ENCODE measurements at places on chromosomes 7 and 10. TPM values are rescaled to one million over a fixed set of nuclear protein-coding genes. Genes with fewer than 3 reads are reported as not detected.
A peak's percentile ranks its signal among the peaks of the same experiment; 100 is the strongest.

- no peaks in the 10 kb centered on the region for H3K4me1 ChIP-seq
- H3K36me3 ChIP-seq, result peaks cover 5% of the 10 kb centered on the region
- no peak for DNase-seq
- no peaks in the 10 kb centered on the region for H3K27me3 ChIP-seq
- H3K27ac ChIP-seq, result no peak overlapping the region
Observed at GRCh38 chr7:158101821-158102450, 485.7 kb downstream of the PTPRN2 start.

- no peaks in the 10 kb centered on the region for H3K36me3 ChIP-seq
- no peaks in the 10 kb centered on the region for H3K27me3 ChIP-seq
- no peak overlapping the region for H3K27ac ChIP-seq
- no peak overlapping the region for H3K4me3 ChIP-seq
Observed at GRCh38 chr7:68417659-68418058, 1180.6 kb upstream of the AUTS2 start.

DNA sequence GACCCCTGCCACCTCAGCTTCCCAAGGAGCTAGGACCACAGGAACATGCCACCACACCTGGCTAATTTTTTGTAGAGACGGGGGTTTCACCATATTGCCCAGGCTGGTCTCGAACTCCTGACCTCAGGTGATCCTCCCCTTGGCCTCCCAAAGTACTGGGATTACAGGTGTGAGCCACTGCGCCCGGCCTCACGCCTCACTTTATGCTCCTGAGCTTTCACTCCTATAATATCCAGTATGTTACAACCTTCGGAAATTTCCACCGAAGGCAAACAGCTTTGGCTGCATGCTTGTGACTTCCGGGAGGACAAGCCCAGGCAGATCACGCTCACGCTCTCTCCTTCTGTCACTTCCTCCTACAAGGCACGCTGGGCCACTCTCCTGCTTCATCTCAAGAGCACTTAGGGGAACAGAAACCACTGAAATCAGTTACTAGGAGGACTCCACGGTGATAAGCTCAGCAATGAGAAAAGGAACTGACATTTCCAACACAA lies 4.4 kb upstream of the MAD1L1 start:
- H3K27ac ChIP-seq, result no peak overlapping the region
- H3K36me3 ChIP-seq, result peaks cover 11% of the 10 kb centered on the region
- no peaks in the 10 kb centered on the region for H3K27me3 ChIP-seq
- no peak overlapping the region for H3K4me3 ChIP-seq

- no peak overlapping the region for H3K27ac ChIP-seq
- DNase-seq, result no peak
- peaks cover 3% of the 10 kb centered on the region for H3K27me3 ChIP-seq
- H3K4me1 ChIP-seq, result peaks cover 18% of the 10 kb centered on the region
- peak overlapping the region; percentile 65 for H3K4me3 ChIP-seq
Observed at GRCh38 chr10:23063045-23063972, 32.1 kb upstream of the MSRB2 start.

DNA sequence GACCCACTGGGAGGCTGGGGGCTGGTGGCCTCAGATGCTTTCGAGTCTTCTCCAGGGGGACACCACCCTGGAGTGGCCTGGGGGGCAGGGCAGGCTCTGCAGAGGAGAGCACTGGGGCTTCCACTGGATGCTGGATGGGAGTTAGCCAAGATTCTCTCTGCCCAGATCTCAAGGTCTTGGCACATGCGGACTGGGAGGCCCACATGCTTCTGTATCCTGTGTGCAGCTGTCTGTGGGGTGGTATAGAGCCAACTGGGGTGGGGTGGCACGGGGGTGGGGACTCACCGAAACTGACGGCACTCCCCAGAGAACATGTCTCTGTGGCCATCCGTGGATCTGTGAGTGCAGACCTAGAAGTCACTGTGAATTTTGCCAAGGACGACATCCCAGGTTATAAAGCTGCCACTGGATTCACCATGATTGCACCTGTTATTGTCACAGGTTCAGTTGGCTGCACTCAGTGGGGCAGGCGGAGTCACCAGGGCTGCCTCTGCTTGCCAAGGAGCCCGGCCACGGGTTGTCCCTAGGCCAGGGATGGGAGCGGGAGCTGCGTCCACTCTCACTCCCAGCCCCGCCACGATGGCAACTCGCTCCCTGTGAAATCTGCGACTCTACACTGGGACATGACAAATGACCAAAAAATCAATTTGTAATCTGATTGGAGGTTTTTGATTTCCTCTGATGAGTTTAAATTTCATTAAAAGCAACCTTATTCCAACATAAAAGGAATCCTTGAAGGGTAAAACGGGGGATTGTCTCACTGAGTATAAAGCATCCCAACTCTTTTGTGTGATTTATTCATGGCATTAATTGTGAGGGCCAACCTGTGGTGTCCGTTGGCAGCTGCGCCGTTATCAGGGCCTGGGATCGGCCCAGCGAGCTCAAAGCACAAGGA lies 131.3 kb downstream of the EBF3 start:
- no peak overlapping the region for H3K4me3 ChIP-seq
- H3K27ac ChIP-seq, result no peak overlapping the region
- no peaks in the 10 kb centered on the region for H3K27me3 ChIP-seq
- DNase-seq, result no peak
- no peaks in the 10 kb centered on the region for H3K36me3 ChIP-seq

The PLPP4 gene
- total RNA-seq, result 17.0 TPM

The BRI3 gene
- total RNA-seq, result 311 TPM

- peak overlapping the region; percentile 94 for H3K27ac ChIP-seq
- H3K27me3 ChIP-seq, result peaks cover 2% of the 10 kb centered on the region
- peaks cover 34% of the 10 kb centered on the region for H3K4me1 ChIP-seq
- H3K36me3 ChIP-seq, result peaks cover 14% of the 10 kb centered on the region
- H3K4me3 ChIP-seq, result peak overlapping the region; percentile 68
- no peak for DNase-seq
Observed at GRCh38 chr7:101923602-101923985, 106.2 kb downstream of the CUX1 start.

GRCh38 chr7:148584154-148584827 lies 6.3 kb upstream of the C7orf33 start:
- H3K4me1 ChIP-seq, result no peaks in the 10 kb centered on the region
- H3K27me3 ChIP-seq, result peaks cover 13% of the 10 kb centered on the region
- H3K36me3 ChIP-seq, result no peaks in the 10 kb centered on the region
- no peak overlapping the region for H3K4me3 ChIP-seq
- DNase-seq, result no peak

- no peak for DNase-seq
- peaks cover 25% of the 10 kb centered on the region for H3K4me1 ChIP-seq
- no peak overlapping the region for H3K4me3 ChIP-seq
Observed at GRCh38 chr7:100171087-100171681, 2.8 kb upstream of the GAL3ST4 start.

The FAM25G gene
- not detected for total RNA-seq

The NPS gene
- not detected for total RNA-seq

The WEE2 gene
- total RNA-seq, result not detected

GRCh38 chr10:14349081-14349480 lies 18.4 kb upstream of the FRMD4A start:
- no peaks in the 10 kb centered on the region for H3K36me3 ChIP-seq
- no peak for DNase-seq
- H3K27ac ChIP-seq, result no peak overlapping the region

The AS3MT gene
- total RNA-seq, result 2.7 TPM

The CPN1 gene
- total RNA-seq, result not detected

DNA sequence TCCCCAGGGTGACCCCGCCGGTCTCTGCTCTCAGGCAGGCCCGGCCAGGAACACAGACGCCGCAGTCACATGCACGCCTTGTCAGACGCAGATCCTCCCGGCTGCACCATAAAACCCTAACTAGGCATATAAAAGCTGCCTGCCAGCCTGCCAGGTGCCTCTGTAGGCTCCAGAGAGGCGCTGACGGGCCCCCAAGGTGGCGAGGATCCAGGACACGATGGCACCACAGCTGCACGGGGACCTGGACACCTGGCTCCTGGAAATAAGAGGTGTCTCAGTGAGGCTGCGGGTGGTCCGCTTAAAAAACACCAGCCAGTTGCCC lies 21.9 kb upstream of the GDF10 start:
- no peaks in the 10 kb centered on the region for H3K36me3 ChIP-seq
- no peak for DNase-seq
- no peak overlapping the region for H3K27ac ChIP-seq
- peaks cover 25% of the 10 kb centered on the region for H3K27me3 ChIP-seq

- peaks cover 39% of the 10 kb centered on the region for H3K4me1 ChIP-seq
- no peak for DNase-seq
- H3K27me3 ChIP-seq, result peaks cover 2% of the 10 kb centered on the region
- peaks cover 6% of the 10 kb centered on the region for H3K36me3 ChIP-seq
- no peak overlapping the region for H3K4me3 ChIP-seq
Observed at GRCh38 chr10:62225362-62225761, 43.3 kb downstream of the RTKN2 start.

The C10orf143 gene
- total RNA-seq, result 3.3 TPM

DNA sequence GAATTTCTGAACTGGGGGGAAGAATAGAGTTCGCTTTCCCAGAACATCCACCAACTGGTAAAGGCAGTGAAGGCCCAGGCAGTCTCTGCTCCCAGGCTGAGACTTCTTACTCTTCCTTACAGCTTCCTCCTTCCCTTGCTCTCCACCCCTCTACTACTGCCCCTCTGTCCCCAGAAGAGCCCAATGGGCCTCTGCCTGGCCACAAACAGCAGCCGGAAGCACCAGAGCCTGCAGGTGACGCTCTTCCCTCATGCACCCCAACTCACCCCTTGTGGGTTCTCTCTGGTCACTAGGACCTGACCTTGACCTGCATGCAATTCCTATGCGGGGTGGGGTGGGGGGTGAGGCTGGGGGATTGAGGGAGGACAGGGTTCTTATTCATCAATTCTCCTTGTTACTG lies 16.5 kb downstream of the FAM131B start:
- no peak overlapping the region for H3K27ac ChIP-seq
- H3K36me3 ChIP-seq, result no peaks in the 10 kb centered on the region
- no peaks in the 10 kb centered on the region for H3K4me1 ChIP-seq
- no peak overlapping the region for H3K4me3 ChIP-seq
- peaks cover 42% of the 10 kb centered on the region for H3K27me3 ChIP-seq

The RADIL gene
- total RNA-seq, result not detected

The HKDC1 gene
- total RNA-seq, result 0.40 TPM

DNA sequence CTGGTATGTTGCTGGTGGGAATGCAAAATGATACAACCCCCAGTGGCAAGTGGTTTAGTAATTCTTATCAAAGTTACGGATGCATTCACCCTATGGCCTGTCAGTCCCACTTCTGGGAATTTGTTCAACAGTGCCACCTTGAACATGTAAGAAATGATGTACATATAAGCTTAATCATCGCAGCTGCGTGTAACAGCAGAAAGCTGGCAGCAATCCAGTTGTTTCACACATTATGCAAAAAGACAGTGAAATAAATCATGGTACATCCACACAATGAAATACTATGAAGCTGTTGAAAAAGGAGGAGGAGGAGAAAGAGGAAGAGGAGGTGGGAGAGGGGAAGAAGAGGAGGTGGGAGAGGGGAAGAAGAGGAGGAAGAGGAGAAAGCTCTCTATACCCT lies 76.2 kb upstream of the MYL10 start:
- DNase-seq, result no peak
- peaks cover 4% of the 10 kb centered on the region for H3K4me1 ChIP-seq
- H3K27ac ChIP-seq, result no peak overlapping the region
- peaks cover 23% of the 10 kb centered on the region for H3K27me3 ChIP-seq

DNA sequence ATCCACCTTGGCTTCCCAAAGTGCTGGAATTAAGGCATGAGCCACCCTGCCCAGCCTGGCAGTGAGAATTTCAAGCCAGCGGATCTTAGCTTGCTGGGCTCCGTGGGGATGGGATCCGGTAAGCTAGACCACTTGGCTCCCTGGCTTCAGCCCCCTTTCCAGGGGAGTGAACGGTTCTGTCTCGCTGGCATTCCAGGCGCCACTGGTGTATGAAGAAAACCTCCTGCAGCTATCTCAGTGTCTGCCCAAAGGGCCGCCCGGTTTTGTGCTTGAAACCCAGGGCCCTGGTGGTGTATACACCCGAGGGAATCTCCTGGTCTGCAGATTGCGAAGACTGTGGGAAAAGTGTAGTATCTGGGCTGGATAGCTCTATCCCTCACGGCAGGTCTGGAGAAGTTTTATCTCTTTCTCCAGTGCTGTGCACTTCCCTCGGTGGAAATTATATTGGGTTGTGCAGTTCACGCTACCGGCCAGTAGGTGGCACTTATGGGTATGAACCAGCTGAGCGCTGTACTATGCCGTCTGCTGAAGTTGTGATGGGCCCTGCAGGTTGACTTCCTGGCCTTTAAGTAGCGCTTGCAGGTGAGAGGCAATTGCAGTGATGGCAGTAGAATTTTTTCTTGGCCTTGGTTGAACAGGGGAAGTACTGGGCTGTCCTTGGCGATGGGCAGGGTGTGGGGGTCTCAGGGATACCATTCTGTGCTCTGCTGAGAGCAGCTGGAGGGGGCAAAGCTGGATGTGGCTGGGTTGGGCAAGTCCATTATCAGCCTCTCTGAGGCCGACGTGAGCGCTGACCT lies 138.0 kb upstream of the MTPN start:
- H3K4me1 ChIP-seq, result no peaks in the 10 kb centered on the region
- peaks cover 2% of the 10 kb centered on the region for H3K27me3 ChIP-seq
- H3K4me3 ChIP-seq, result no peak overlapping the region
- H3K36me3 ChIP-seq, result no peaks in the 10 kb centered on the region

- no peak overlapping the region for H3K27ac ChIP-seq
- peaks cover 43% of the 10 kb centered on the region for H3K27me3 ChIP-seq
- H3K4me3 ChIP-seq, result no peak overlapping the region
- H3K36me3 ChIP-seq, result no peaks in the 10 kb centered on the region
Observed at GRCh38 chr7:73642834-73643233, 18.5 kb upstream of the MLXIPL start.

DNA sequence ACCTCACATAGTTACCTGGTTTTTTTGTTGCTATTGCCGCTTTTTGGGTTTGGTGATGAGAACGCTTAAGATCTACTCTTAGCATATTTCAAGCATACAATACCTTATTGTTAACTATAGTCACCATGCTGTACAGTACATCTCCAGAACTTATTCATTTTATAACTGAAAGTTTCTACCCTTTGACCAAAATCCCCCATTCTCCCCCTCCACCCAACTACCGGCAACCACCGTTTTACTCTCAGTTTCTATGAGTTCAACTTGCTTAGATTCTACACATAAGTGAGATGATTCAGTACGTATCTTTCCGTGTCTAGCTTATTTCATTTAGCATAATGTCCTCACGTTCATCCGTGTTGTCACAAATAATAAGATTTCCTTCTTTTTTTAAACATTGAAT lies 86.7 kb upstream of the IL6 start:
- no peak for DNase-seq

The LEP gene
- total RNA-seq, result not detected

Measured in HFFc6 (cell line).